ENCODE measurements at places on chromosomes 13 and 19. TPM values are rescaled to one million over a fixed set of nuclear protein-coding genes. Genes with fewer than 3 reads are reported as not detected.

TUBA3C gene
- total RNA-seq = not detected

C3 gene
- total RNA-seq = 1.1 TPM

NXNL1 gene
- total RNA-seq = not detected

KLK14 gene
- total RNA-seq = not detected

PRSS57 gene
- not detected for total RNA-seq

TMEM143 gene
- total RNA-seq = 4.2 TPM

SPACA4 gene
- total RNA-seq = not detected

RFPL4AL1 gene
- not detected for total RNA-seq

RFPL4A gene
- not detected for total RNA-seq

CTXN1 gene
- 2.0 TPM for total RNA-seq

CYSLTR2 gene
- not detected for total RNA-seq

KIR2DL3 gene
- total RNA-seq = not detected

B3GNT8 gene
- total RNA-seq = 0.26 TPM

RUBCNL gene
- 0.31 TPM for total RNA-seq

CPT1C gene
- total RNA-seq = 10.4 TPM

BEST2 gene
- total RNA-seq = not detected

ITM2B gene
- 262 TPM for total RNA-seq

ZNF730 gene
- total RNA-seq = 0.93 TPM

SYNGR4 gene
- total RNA-seq = not detected

TRAPPC6A gene
- total RNA-seq = 7.5 TPM

MEIOSIN gene
- not detected for total RNA-seq

ZNF534 gene
- not detected for total RNA-seq

FBXO17 gene
- 15.3 TPM for total RNA-seq

GPR4 gene
- total RNA-seq = 0.99 TPM

FUT6 gene
- total RNA-seq = not detected

TTYH1 gene
- total RNA-seq = not detected

NR1H2 gene
- 79.9 TPM for total RNA-seq

TGFB1 gene
- total RNA-seq = 37.2 TPM

PSG3 gene
- total RNA-seq = not detected

SIGLEC14 gene
- total RNA-seq = not detected

PTPRH gene
- total RNA-seq = 6.1 TPM

TTC9B gene
- total RNA-seq = not detected

SIGLEC7 gene
- total RNA-seq = not detected

ZNF607 gene
- total RNA-seq = 3.0 TPM

RPS19 gene
- 1,270 TPM for total RNA-seq

RASGRP4 gene
- not detected for total RNA-seq

CRTC1 gene
- total RNA-seq = 2.6 TPM
